ENCODE measurements at places on chromosomes 11 and 22.

GRCh38 chr11:2440646-2441045 lies 3.7 kb downstream of the TRPM5 start:
- DNase-seq = no peak

GRCh38 chr22:30021881-30022619 lies 58.2 kb upstream of the HORMAD2 start:
- DNase-seq = peak; percentile 13

GRCh38 chr11:73787051-73787642 lies 527 bp upstream of the MRPL48 start:
- no peak for DNase-seq

GRCh38 chr22:44387486-44387885 lies 74.7 kb upstream of the SHISAL1 start:
- DNase-seq = no peak

GRCh38 chr11:131402040-131402439 lies 31.6 kb downstream of the NTM start:
- no peak for DNase-seq

- no peak for DNase-seq
These were observed 19.9 kb upstream of the ARAP1 start for GRCh38 chr11:72772059-72772458.

DNA sequence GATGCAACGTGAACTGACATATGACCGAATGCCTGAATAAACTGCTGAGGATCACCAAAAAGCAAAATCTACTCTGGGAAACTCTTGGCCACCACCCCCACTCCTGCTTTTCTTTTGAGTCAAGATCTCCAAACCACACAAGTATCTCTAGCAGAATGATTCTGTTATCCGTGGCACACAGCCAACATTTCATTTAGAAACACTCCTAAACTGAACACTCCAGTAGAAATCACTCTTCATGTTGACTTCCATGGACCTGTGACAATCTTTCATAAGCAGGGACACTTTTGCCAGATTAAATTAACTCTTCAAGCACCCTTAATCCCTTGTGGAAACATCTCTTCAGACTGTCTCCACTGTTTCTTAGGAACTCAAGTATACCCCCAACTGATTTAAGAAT lies 44.4 kb downstream of the VSIG10L2 start:
- peak; percentile 9 for DNase-seq

GRCh38 chr11:126537492-126537891 lies 182.0 kb downstream of the ST3GAL4 start:
- no peak for DNase-seq

- DNase-seq = no peak
These were observed 60.2 kb downstream of the KIAA1671 start for GRCh38 chr22:25012741-25013143.

DNA sequence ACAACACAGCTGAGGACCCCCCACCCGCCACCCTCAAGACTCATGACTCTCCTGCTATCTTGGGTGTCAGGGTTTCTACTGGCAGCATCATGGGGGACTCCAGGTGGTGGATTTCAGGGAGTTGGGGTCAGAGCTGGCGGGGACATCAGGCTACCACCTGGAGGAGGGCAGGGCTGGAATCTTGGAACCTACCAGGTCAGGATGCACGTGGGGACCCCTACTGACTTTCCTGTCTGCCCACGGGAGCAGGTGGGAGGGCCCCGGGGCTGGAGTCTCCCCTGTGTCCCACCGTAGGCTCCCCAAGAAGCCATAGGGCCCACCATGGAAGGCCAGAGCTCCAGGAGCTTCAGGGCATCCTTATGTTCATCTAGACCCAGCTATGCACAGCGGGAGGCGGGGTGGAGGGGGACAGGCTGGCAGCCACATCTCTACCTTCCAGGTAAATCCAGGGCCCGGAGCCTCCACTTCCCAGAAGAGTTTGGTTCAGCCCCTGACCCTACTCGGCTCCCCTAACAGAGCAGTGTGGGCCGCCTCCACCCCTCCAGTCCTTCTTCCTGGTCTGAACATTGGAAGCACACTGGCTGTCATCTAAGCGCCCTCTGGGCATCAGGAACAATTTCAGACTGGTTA lies 10.0 kb downstream of the SLC37A2 start:
- DNase-seq = no peak

DNA sequence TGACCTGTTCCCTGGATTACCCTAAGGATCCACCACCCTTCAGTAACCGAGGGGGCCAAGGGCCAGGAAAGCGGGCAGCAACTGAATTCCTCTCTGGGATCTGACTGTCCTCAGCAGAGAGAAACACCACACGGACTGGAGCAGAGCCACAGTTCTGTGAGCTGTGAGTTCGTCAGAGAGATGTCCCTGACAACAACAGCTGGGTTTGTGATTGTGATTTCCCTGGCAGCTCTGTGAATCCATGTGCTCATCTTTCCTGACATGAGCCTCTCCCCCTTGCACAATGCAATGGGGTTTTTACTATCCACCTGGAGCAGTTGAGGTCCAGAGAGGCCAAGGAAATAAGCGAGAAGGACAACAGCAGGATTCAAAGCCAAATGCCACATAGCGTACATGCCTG lies 69.4 kb upstream of the AMPD3 start:
- DNase-seq = no peak

Measured in hematopoietic multipotent progenitor cell treated with erythropoietin and hydrocortisone succinate and interleukin-3 and kit ligand, for 8 days (in vitro differentiated cells).